ENCODE measurements at places on chromosomes 2 and 18.
A peak's percentile ranks its signal among the peaks of the same experiment; 100 is the strongest.

- no peak for DNase-seq
Measured at GRCh38 chr2:203352604-203353255, 24.5 kb downstream of the ABI2 start.

GRCh38 chr2:200661477-200661876 is 75.7 kb downstream of the AOX1 start:
- DNase-seq: no peak

DNA sequence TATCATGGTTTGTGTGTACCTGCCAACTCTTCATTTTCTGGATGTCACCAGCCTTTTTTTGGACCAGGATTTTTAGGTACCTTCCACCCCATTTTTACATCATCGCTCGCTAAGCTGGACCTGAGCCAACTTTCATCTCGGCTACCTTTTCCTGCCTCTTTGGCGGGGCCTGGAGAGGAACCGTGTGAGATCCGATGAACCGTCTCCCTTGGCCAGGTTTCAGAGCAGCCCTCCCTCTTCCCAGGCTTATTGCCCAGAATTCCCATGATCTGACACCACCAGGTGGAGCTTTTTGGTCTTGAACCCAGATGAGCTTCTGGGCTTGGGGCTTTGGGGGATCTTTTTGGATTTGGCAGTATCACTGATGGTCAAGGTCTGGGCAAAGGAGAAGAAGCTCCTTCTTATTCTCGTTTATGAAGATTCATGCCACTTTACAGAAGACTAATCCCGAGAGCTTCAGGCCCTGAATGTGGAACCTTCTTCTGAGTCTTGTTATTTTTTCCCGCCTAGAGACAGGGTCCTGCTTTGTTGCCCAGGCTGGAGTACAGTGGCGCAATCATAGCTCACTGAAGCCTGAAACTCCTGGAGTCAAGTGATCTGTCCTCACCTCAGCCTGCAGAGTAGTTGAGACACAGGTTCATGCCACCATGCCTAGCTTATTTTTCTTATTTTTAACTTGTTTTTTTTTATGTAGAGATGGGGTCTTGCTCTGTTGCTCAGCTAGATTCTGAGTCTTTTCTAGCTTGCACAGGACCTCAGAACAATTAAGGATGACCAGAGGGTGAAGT is 50.4 kb downstream of the GATA6 start:
- DNase-seq: no peak

DNA sequence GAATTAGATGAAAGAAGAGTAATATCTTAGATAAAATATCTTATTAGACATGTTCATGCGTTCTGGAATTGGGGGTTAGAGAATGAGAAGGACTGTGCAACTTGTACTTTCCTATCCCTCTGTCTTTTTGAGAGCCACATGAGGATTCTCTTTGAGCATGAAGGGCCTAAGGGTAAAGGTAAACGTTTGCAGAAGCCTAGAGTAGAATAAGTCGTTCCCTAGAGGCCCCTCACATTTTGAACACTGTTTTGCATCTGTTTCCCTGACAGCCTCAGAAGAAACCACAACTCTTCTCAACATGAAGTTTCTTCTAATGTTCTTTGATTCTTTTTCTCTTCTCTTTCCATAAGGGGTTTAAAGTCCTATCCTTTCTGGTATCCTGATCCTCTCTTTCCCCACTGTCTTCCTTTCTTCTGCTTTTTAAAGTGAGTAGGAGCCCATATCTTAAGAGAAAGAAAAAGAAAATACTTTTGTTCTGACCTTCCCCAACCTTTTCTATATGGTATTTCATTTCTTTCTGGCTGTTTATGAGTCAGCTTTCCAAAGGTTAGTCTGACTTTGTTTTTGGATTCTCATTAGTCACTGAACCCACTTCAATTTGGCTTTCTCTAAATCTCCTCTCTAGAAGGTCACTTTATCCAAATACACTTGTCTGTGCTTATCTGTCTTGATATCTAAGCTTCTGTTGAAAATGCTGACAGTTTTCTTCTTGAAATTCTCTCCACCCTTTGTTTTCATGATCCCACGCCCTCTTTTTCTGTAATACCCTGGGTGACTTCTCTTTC is 34.8 kb downstream of the PPP1R1C start:
- DNase-seq: peak; percentile 63

- no peak for DNase-seq
Measured at GRCh38 chr2:227038550-227039189, 125.3 kb downstream of the COL4A4 start.

GRCh38 chr2:187593098-187593497 is 38.9 kb upstream of the TFPI start:
- DNase-seq: no peak

GRCh38 chr2:164754157-164755093 is 87.2 kb downstream of the COBLL1 start:
- DNase-seq: no peak

DNA sequence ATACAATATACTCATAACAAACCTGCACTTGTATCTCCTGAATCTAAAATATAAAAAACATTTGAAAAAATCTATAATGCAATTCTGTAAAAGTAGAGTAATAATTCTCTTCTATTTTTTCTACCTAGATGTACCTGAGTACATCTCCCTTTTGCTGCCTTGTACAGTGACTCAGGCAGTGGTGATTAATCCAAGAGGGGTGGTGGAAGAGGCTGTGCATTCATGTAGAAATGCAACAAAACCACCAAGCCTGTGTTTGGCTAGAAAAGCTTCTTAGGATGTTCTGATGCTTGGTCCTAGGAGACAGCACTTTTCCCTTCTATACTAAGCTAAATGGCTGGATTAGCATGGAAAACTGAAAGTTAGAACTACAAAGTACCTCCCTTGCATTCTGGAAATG is 245.8 kb downstream of the DPP10 start:
- DNase-seq: no peak

GRCh38 chr2:73105511-73105971 is 7.2 kb downstream of the RAB11FIP5 start:
- DNase-seq: no peak

- DNase-seq: no peak
Measured at GRCh38 chr2:96253006-96253405, 12.8 kb downstream of the TMEM127 start.

GRCh38 chr2:236765478-236765877 is 195.9 kb downstream of the ACKR3 start:
- no peak for DNase-seq

DNA sequence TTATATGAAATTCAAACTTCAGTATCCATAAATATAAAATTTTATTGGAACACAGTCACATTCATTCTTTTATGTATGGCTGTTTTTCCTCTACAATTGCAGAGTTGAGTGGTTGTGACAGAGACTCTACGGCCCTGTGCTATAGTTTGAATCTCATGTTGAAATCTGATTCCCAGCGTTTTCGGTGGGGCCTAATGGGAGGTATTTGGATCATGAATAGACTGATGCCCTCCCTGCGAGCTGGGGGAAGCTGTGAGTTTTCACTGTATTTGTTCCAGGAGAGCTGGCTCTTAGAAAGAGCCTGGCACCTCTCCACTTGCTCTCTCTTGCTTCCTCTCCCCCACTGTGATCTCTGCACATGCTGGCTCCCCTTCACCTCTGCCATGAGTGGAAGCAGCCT is 1.7 kb downstream of the PFN4 start:
- no peak for DNase-seq

GRCh38 chr2:181309586-181309985 is 147.6 kb upstream of the ITGA4 start:
- DNase-seq: no peak

GRCh38 chr2:206863716-206864115 is 75.6 kb upstream of the CPO start:
- DNase-seq: no peak

GRCh38 chr18:25077944-25078723 is 273.8 kb downstream of the ZNF521 start:
- no peak for DNase-seq

- DNase-seq: no peak
Measured at GRCh38 chr2:232483923-232484627, 3.6 kb downstream of the ECEL1 start.

- DNase-seq: no peak
Measured at GRCh38 chr18:79877163-79878091, 74.0 kb downstream of the SLC66A2 start.

GRCh38 chr2:38631976-38632375 is 29.2 kb upstream of the HNRNPLL start:
- no peak for DNase-seq

GRCh38 chr2:221533299-221533698 is 38.8 kb downstream of the EPHA4 start:
- DNase-seq: no peak

- DNase-seq: peak; percentile 22
Measured at GRCh38 chr18:10748641-10749040, 222.8 kb downstream of the NAPG start.

- no peak for DNase-seq
Measured at GRCh38 chr2:205732314-205732713, 50.0 kb downstream of the NRP2 start.

DNA sequence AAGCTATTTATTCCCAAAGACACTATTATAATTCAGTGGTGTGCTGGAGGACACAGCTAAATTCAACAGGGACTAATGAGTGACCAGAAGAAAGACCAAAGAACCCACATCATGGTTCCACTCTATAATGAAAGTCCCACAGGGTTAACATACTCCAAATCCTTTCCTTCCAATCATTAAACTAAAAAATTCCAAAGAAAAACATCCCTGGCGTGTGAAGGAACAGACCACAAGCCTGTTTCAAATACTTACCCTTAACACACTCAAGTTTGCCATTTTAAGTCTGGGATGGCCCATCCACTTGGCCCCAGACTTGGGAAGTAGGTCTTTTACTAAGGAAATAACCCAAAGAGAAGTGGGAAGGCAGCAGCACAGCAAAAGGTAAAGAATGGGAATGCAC is 150.1 kb upstream of the CCDC150 start:
- DNase-seq: no peak

DNA sequence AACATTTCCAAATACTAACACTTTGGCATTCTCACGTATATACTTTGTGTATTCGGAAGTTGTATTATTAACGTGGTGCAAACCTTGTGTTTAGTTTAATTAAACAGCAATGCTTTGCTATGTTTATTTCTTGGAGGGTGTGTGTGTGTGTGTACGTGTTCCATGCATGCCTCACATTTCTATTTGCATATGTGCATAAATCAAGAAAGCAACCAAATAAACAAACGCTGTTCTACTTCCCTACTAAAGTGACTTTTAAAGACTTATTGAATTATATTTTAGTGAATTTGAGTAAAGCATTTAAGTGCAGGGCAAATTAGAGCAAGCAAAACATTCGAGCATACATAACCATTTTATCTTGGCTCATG is 54.2 kb upstream of the ZNF396 start:
- DNase-seq: no peak

DNA sequence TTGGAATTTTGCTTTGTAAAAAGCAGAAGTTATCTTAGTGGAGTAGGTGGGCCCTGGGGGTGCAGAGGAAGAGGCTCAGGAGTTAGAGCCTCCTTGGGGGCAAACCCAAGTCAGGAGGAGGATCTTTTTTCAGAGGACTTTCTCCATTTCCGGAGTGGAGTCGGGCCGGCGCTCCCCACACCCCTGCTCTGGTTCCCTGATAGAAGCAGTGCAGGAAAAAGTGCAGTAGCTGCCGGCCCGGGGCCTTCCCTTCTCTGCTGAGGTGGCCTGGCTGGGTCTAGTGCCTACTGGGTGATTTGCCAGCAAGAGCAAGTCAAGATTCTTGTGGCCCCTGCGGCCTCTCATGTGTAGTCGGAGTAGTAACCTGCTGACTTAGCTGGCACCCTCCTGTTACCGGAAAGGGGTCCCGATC is 124.2 kb upstream of the HS6ST1 start:
- no peak for DNase-seq

- no peak for DNase-seq
Measured at GRCh38 chr18:58032233-58032632, 11.8 kb upstream of the NEDD4L start.

GRCh38 chr18:8609659-8610458 is 622 bp downstream of the RAB12 start:
- DNase-seq: no peak

DNA sequence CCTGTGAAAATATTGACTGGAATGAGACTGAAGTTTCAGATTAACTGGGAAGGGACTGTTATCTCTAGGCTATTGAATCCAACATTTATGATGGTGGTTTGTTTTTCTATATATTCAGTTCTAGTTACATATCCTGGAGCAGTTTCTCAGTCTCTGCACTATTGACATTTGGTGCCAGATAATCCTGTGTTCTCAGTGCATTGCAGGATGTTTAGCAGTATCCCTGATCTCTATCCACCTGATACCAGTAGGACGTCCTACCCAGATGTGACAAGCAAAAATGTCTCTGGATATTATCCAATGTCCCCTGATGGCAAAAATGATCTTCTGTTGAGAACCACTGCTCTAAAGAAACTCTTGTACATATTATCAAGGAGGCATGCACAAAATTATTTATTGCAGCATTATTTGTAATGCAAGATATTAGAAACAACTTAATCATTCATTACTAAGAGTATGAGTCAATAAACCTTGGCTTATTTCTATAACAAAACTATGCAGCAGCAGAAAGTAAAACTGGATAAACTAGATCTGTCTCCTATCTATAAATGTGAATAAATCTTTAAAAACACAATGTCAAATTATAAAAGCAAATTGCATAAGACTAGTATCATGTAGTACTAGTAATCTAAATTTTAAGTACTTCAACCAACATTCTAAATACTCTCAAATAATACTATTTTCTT is 369.3 kb upstream of the RND3 start:
- DNase-seq: no peak

DNA sequence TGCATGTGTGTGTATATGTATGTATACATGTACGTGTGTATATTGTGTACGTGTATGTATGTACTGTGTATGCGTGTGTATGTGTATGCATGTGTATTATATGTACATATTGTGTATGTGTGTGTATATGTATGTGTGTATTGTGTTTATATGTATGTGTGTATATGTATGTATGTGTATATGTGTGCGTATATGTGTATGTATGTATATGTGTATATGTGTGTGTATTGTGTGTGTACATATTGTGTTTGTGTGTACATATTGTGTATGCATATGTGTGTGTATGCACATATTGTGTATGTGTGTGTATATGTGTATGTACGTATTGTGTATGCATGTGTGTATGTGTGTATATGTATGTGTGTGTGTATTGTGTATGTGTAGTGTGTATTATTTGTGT is 15.6 kb upstream of the NEU4 start:
- no peak for DNase-seq

GRCh38 chr2:31297751-31298150 is 63.8 kb downstream of the EHD3 start:
- no peak for DNase-seq

DNA sequence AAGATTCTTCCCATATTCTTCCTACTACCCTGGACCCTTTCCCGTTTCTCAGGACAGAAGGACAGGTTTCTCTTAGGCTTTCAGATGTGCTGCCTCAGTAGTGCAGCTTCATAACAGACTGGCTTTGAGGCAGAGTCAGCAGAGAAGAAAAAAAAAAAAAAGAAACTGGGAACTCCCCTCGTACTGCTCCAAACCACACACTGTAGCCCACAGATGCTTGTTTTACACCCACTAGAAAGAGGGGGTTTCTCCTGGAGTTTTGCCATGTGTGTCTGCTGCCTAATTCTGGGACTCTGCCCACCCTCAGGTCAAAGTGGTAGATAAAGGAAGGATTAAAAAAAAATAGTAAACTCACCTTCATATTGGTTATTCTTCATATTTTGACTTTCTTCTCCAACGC is 95.9 kb downstream of the NCOA1 start:
- no peak for DNase-seq
